Substantia nigra (tissue), 51 donors: ENCODE measurements at places on chromosomes 3 and 15.

DNA sequence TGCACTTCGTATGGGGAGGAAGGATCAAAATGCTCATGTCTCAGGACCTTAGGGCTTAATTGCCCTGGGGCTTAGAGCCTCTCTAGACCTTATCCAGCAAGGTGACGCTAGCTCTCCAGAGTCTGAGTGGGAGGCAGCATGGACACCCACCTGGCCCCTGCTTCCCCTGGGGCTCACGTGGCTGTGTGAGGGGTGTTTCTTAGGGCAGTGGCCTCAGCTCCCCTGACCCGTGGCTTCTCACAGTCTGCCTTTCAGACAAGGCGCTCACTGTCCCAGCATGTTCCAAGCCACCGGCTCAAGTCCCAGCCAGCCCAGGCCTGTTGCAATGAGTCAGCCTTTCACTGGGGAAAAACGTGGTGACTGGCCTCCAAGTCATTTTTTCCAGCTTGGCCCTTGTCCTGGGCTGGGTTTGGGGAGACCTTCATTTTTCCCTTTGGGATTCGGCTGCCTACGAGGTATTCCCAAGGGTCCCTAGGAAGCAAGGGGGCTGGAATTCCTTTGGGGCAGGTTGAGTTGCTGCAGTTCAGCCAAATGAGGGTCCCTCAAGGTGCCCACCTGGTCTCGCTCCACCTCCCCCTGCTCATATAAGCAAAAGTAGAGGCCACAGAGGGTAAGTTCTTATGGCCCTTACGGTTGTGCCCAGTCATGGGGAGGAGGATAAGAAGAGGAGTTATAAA lies 15.7 kb downstream of the BHLHE40 start:
- DNase-seq: no peak

DNA sequence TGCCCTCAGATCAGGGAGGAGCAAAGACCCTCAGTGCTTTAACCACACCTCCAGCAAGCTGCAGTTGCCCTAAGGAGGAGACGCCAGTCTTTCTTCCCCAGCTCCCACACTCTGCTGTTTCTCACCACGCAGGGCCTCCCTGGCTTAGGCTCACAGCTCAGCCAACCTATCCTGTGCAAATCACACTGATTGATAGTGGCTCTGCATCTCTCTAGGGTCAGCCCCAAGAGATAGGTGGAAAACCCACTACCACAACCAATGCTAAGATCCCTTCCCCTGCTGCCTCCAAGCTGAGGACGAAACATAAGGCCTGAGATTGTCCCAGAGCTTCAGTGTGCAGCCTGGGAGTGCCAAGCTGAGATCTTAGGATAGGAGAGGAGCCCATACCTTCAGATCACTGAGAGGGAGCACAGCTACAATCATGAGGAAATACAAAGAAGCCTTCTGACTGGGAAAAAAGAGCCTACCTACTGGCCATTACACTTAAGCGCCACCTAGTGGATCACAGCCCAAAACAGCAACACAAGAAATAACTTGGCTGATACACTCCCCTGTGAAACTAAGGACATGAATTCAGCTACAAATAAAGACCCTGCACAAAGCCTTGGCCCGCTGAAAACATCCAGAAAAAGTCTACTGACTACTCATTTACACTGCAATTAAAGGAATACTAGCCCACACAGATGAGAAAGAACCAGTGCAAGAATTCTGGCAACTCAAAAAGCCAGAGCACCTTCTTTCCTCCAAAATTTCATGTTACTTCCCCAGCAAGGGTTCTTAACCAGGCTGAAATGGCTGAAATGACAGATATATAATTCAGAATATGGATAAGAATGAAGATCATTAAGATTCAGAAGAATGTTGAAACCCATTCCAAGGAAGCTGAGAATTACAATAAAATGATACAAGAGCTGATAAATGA lies 271.5 kb upstream of the DCBLD2 start:
- peak; percentile 4 for DNase-seq

GRCh38 chr3:38142959-38143358 lies 4.5 kb downstream of the MYD88 start:
- DNase-seq: no peak

DNA sequence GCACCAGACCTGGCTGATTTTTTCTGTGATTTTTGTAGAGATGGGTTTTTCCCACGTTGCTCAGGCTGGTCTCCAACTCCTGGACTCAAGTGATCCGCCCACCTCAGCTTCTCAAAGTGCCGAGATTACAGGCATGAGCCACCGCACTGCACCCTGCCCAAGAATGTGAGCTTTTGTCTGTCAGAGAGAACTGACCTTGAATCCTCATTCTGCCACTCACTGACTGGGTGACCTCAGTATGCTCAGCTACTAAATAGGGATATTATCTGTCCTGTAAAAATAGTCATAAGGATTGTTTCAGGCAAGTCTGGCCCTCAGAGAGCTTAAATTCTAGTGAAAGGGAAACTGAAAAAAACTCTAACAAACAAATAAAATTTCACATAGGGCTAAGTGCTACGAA lies 2.1 kb upstream of the RFT1 start:
- no peak for DNase-seq

GRCh38 chr3:150116196-150116595 lies 145.5 kb upstream of the PFN2 start:
- DNase-seq: no peak
